ENCODE measurements at places on chromosomes 2 and 18. TPM values are rescaled to one million over a fixed set of nuclear protein-coding genes. Genes with fewer than 3 reads are reported as not detected.

GRCh38 chr2:172107690-172108586, 5.2 kb upstream of the DLX2 start:
- H3K36me3 ChIP-seq, result no peaks in the 10 kb centered on the region
- H3K4me1 ChIP-seq, result peaks cover 14% of the 10 kb centered on the region
- H3K27me3 ChIP-seq, result peaks cover 35% of the 10 kb centered on the region

GRCh38 chr2:238822955-238823354, 24.9 kb upstream of the TWIST2 start:
- H3K27me3 ChIP-seq, result peaks cover 4% of the 10 kb centered on the region
- DNase-seq, result no peak
- H3K27ac ChIP-seq, result no peak overlapping the region
- peaks cover 26% of the 10 kb centered on the region for H3K36me3 ChIP-seq

DNA sequence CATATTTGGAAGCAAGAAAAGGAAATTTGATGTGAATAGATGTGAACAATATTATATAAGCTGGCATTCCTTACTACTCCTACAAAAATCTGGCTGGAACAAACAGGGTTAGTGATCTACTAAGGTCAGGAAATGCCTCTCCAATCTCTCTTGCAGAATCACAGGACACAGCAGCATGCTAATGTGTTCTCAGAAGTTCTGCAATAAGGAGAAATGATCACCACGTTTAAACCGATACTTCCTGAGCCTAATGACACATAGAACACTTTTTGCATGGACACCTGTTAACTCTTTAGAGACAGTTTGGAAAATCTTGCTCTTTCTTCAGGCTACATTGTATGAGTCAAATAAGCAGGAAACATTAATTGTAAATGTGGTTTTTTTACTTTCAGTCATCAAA, 89.6 kb upstream of the MAP3K20 start:
- H3K27me3 ChIP-seq, result no peaks in the 10 kb centered on the region
- no peak overlapping the region for H3K4me3 ChIP-seq

DNA sequence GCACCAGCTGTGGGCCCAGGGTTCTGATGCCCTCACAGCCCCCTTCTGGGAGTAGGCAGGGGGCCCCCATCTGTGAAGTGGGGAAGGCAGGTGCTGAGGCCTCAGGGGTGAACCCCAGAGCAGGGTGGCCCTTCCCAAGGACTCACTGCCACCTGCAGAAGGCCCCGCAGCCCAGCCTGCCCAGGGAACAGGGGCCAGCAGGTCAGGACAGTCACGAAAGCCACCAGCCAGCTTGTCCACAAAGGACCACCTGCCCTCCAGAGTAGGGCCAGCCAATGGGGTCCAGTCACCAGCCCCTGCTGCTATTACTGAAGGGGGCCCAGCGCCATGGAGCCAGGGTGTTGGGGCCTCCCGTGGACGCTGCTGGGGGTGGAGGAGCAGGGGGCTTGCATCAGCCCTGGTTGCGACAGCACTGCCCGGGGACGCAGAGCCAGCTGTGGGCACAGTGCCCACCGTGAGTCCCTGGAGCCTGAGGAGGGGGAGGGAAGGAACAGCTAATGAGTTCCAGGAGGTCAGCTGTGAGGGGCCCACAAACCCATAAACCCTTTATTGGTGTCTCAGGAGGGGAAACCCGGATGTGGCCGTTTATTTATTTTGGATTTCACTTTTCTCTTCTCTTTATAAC, 11.5 kb upstream of the SNED1 start:
- H3K36me3 ChIP-seq, result no peaks in the 10 kb centered on the region
- H3K27ac ChIP-seq, result no peak overlapping the region
- H3K4me3 ChIP-seq, result no peak overlapping the region

GRCh38 chr2:160652236-160652635, 158.6 kb upstream of the RBMS1 start:
- H3K4me3 ChIP-seq, result no peak overlapping the region
- H3K27ac ChIP-seq, result no peak overlapping the region
- peaks cover 3% of the 10 kb centered on the region for H3K27me3 ChIP-seq

DNA sequence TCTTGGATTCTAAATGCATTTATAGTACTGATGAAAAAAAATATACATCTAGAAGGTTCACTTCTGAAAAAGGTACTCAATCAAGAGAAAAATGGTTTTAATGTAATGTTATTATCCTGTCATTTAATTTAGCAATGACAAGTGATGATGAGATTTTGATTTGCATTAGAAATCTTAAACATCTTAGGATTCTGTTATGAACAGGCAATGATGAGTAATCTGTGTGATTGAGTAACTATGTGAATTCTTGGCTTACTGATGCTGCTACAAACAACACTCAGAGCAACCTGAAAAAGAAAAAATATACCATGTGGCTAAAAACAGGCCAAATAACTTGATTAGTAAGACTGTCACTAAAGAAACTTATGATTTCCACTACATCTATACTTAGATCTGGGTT, 30.1 kb downstream of the RBKS start:
- H3K4me1 ChIP-seq, result no peaks in the 10 kb centered on the region
- peaks cover 6% of the 10 kb centered on the region for H3K36me3 ChIP-seq
- no peak for DNase-seq
- no peak overlapping the region for H3K4me3 ChIP-seq

DNA sequence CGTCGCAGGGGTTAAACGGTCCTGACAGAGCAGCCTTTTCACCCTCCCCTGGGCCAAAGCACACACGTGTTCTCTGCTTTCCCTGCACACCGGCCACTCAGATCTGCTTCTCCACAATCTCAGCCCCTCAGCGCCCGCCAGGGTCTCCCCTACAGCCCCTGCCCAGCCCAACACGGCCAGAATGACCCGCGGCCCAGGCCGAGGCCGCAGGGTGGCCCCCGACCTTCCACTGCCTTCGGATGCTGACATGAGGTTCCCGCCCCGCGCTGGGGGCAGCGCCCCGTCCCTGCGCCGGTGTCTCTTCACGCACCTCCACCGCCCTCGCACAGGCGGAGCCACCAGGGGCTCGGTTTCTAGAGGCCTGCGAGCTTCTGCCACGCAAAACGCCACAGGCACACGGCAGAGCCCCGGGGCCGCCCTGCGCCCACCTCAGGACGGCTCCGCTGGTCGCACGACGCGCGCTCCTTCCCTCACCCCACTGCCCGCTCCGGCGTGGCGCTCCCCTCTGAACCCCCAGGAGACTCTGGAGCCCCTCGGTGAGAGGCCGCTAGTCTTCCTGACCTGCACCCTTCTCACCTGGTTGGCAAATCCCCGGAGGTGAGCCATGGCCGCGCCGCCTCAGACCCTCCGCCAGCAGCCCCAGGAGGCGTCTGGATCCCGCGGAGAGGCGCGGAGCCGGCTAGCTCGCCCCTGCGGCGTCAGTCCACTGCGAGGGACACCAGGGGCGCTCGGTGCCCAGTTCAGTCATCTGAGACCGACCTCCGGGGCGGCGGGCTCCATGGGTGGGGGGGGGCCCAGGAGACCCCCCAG, 749 bp downstream of the STK25 start:
- no peaks in the 10 kb centered on the region for H3K36me3 ChIP-seq
- peaks cover 18% of the 10 kb centered on the region for H3K4me1 ChIP-seq
- H3K27ac ChIP-seq, result peak overlapping the region; percentile 85

GRCh38 chr2:9213477-9214051, 7.0 kb downstream of the ASAP2 start:
- no peak overlapping the region for H3K27ac ChIP-seq
- no peaks in the 10 kb centered on the region for H3K36me3 ChIP-seq
- H3K4me3 ChIP-seq, result no peak overlapping the region
- no peaks in the 10 kb centered on the region for H3K27me3 ChIP-seq
- no peak for DNase-seq
- H3K4me1 ChIP-seq, result peaks cover 13% of the 10 kb centered on the region

DNA sequence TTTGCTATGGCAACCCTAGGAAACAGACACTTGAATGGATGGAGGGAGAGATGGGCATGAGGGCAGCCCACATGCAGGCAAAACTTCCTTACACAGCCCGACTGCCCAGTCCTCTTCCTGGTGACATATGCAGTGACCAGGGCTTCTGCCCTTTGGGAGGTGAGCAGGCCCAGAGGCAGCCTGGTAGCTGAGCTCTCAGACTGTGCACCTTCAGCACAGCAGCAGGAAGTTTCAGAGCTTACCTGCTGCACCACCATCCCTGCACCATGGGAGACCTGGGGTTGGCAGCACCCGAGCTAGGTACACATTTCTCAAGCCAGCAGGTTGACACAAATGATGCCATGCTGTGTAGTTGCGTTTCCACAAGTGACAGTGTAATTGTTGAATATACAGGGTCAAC, 97.6 kb upstream of the LMAN1 start:
- no peak overlapping the region for H3K27ac ChIP-seq
- no peak for DNase-seq
- H3K36me3 ChIP-seq, result no peaks in the 10 kb centered on the region

DNA sequence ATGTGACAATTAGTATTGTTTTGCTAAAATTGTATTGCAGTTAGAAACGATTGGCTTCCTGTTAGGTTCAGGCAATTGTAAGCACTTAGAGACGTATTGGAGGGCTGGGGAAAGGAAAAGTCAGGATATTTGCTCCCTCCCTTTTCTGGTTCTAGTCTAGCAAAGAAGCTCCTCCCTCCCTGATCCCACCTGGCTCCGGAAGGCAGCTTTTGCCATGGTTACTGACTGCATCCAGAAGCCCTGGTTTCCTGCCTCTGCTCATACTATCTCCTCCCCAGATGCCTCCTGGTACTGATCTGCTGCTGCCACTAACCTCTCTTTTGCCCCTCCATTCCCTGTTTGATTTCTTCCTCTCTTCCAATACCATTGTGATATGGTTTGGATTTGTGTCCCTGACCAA, 275.9 kb downstream of the MREG start:
- no peaks in the 10 kb centered on the region for H3K36me3 ChIP-seq
- H3K27ac ChIP-seq, result no peak overlapping the region
- peaks cover 4% of the 10 kb centered on the region for H3K27me3 ChIP-seq
- H3K4me3 ChIP-seq, result no peak overlapping the region

DNA sequence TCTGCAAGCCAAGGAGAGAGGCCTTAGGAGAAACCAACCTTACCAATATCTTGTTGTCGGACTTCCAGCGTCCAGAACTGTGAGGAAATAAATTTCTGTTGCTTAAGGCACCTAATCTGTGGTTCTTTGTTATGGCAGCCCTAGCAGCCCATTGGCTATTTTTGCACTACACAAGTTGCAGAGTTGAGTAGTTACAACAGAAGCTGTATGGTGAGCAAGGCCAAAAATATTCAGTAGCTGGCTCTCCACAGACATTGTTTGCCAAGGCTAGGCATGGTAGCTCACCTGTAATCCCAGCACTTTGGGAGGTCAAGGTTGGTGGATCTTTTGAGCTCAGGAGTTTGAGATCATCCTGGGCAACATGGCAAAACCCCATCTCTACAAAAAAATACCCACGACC, 27.1 kb upstream of the SCYGR1 start:
- H3K36me3 ChIP-seq, result no peaks in the 10 kb centered on the region
- H3K4me1 ChIP-seq, result no peaks in the 10 kb centered on the region
- no peak overlapping the region for H3K27ac ChIP-seq
- DNase-seq, result no peak
- no peak overlapping the region for H3K4me3 ChIP-seq
- H3K27me3 ChIP-seq, result no peaks in the 10 kb centered on the region

GRCh38 chr2:105652014-105652796, 92.5 kb upstream of the NCK2 start:
- H3K27ac ChIP-seq, result no peak overlapping the region
- no peak for DNase-seq
- peaks cover 1% of the 10 kb centered on the region for H3K27me3 ChIP-seq
- no peaks in the 10 kb centered on the region for H3K4me1 ChIP-seq

LBH gene
- 112 TPM for total RNA-seq

RALBP1 gene
- total RNA-seq, result 38.1 TPM

PELI1 gene
- total RNA-seq, result 58.2 TPM

AKAIN1 gene
- total RNA-seq, result 14.1 TPM

IL1RL1 gene
- total RNA-seq, result not detected

PPP1R1C gene
- 13.8 TPM for total RNA-seq

REG3G gene
- total RNA-seq, result not detected

PID1 gene
- total RNA-seq, result 5.3 TPM

Data from glutamatergic neuron (in vitro differentiated cells).